HTR-8/SVneo (cell line): ENCODE measurements at places on chromosomes 6 and 20.

DNA sequence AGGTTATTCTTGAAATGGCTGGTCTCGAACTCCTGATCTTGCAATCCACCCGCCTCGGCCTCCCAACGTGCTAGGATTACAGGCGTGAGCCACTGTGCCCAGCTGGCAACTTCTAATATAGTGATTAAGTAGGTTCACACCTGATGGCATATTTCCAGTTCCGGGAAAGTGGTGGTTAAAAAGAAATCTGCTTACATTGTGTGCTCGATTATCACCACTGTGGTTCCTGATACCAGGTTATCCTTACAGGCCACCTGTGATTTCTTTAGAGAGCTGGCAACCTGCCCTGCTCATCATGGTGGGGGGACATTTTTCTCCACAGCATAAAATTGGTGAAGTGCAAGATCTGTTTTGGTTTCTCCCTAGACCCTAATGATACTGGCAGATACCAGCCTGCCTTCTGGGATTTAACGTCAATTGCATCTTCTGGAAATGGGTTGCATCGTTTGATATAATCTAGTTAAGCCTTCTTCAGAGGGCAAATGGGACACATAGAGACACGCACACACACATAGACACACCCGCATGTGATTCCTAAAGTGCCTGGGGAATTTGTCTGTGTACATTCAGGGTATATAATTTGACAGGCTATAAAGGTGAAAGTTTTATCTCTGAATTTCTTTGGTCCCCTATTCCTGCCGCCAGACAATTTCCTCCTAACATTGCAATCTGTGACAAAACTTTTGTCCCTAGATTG is 49.7 kb upstream of the CITED2 start:
- no peak for DNase-seq

- DNase-seq = no peak
Observed at GRCh38 chr6:40183902-40184301, 249.6 kb upstream of the MOCS1 start.

GRCh38 chr6:62615366-62616015 is 329.5 kb upstream of the KHDRBS2 start:
- no peak for DNase-seq

DNA sequence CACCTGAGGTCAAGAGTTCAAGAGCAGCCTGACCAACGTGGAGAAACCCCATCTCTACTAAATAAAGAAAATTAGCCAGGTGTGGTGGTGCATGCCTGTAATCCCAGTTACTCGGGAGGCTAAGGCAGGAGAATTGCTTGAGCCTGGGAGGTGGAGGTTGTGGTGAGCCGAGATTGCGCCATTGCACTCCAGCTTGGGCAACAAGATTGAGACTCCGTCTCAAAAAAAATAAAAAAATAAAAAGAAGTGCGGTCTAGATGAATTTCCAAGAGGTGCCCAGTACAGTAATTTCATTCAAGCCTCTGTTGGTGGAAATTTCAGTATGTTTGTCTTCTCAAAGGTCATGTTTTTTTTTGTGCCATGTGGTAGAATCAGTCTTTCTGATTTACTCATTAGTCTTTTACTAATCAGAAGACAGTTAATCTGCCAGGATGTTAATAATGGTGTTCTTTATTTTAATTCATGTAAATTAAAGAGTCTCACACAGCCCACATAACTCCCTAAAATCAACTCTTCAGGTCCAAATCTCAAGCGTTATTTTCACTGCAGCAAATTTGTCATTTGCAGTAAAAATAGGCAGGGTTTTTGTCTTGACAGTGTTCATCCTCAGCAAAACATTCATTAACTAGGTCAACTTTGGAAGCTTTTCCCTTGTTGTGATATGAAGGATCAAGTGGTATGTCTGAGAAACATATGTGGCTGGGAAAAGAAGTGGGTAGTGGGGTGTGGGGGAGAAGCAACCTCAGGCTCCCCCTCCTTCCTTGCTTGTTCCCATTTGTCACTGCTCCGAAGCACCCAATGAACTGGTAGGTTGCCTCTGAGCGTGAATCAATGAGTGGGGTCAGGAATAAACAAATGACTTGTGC is 13.3 kb downstream of the TP53INP2 start:
- DNase-seq = no peak

DNA sequence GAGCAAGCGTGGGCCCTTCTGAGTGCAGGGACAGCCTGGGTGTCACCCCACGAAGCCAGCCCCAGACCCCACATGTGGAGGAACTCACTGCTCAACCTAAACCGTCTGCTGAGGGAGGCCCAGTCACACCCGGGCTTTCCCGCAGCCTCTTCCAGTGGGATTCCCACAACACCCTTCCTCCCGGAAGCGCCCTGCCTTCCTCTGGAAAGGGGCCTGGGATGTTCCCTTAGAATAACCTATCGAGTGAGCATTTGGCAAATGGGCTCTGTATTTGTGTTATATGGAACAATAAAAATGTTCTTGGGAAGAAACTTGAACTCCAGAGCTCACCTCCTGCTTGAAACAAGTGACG is 100.0 kb upstream of the DUSP22 start:
- DNase-seq = no peak

- no peak for DNase-seq
Observed at GRCh38 chr20:25669826-25670422, 26.7 kb downstream of the ZNF337 start.

- DNase-seq = peak; percentile 50
Observed at GRCh38 chr6:52603000-52603795, 26.3 kb upstream of the TRAM2 start.

DNA sequence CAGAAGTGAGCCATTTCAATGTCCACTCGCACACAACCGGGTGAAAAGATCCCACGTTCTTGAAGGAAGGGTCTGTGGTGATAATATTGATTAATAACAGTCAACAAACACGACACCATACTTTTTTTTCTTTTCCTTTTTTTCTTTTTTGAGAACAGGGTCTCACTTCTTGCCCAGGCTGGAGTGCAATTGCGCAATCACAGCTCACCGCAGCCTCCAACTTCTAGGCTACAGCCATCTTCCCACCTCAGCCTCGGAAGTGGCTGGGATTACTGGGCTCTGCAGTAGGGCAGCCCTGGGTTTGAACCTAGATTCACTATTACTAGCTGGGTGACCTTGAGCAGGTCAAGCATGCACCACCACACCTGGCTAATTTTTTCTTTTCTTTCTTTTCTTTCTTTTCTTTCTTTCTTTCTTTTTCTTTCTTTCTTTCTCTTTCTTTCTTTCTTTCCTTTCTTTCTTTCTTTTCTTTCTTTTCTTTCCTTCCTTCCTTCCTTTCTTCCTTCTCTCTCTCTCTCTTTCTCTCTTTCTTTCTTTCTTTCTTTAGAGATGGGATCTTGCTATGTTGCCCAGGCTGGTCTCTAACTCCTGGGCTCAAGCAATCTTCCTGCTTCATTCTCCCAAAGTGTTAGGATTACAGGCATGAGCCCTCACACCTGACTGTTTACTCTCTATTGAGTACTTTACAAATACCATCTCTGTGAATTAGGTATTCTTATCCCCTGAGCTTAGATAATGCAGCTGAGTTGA is 123.9 kb downstream of the SNX5 start:
- no peak for DNase-seq

GRCh38 chr6:170393807-170394399 is 87.3 kb downstream of the FAM120B start:
- no peak for DNase-seq

DNA sequence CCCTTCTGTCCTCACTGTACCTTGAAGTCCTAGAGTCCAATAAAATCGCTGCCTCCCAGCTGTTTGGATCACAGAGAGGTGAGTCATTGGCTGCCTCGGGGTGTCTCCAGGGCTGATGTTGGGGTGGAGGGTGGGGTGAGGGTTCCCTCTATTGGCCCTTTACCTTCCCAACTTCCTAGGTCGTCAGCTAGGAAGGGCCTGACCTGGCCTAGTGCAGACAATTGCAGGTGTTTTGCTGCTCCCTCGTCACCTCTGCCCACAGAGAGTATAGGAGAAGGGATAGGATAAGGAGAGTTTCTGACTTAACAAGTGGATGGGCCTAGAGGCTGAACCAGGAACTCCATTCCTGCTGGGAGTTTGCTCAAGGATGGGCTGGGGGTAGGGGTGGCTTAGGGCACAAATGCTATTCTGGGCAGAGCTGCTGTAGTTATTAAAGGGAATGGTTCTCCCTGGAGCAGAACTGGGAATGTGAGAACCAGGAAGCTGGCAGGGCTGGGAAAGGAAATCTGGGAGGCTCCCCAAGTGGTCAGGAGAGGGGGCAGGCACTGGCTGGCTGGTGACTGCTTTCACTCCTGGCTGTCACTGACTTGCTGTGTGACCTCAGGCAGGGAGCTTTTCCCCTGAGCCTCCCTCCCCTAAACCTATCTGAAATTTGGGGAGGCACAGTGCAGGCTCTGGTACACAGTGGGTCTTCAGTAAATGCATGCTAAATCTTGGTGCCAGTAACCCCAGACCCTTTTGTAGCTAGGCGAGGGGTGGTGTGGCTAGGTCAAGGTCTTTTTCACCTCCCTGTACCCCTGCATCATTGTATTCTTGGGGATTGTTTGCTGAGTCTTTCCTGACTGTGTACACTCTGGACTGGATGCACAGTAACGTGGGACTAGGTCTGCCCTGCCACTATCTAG is 1.5 kb downstream of the TP53INP2 start:
- no peak for DNase-seq

GRCh38 chr6:106974336-106974998 is at the start of gene CD24:
CD24 (minus strand) TSS chr6:106974729; CDS start chr6:106974646, 83 bp downstream.
- peak; percentile 38 for DNase-seq
